ENCODE measurements at places on chromosomes 2 and 18. TPM values are rescaled to one million over a fixed set of nuclear protein-coding genes. Genes with fewer than 3 reads are reported as not detected.

DNA sequence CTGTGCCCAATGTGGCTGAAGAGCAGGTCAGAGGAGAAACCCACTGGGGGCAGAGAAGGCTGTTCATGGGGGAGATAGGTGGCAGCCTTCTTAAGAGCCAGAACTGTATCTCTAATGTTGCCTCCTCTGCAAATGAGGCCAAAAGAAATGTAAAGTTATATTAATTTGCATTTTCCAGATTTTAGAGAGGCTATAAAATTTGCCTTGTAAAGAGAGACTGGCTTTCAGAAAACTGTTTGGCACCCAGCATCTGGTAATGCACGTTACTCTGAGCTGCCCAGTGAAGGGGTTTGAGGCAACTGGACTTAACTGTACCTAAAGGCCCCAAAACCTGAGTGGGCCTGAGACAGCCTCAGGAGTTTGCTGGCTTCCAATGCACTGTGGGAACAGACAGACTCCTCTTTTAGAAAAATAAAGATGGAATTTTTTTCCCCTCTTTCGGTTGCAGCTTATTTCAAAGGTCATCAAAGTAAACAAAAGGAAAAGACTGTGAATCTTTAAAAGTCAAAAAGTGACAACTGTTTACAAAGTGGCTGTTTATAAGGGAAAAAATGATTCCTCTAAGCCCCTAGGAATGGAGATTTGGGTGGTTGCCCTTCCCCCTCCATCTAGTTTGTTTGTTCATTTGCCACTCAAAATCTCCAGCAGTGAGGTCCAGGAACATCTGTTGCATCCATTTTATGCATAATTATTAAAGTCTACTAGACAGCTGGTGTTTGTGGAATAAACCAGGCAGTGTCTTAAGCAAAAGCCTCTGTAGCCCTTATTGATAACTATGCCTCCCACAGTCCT is 132.2 kb upstream of the ZFP36L2 start:
- DNase-seq, result no peak

DNA sequence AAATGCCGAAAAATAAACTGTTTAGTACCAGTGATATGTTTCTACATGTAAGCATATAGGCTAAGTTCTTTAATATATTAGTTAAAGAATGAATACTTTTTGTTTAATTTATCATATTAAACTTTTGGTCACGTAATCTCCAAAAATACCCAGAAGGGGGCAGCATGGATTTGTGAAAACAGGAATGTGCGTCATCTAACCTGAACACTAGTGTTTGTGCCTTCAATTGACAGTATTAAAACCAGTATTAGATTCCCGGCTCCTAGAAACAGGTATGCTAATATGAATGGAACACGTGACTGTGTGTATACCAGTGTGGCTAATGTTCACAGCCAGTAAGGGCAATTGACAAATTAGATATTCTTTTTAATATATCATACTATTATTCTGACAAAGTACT is 51.8 kb downstream of the WDR7 start:
- DNase-seq, result peak; percentile 76

GRCh38 chr18:48162956-48163737 is 232.7 kb upstream of the SMAD2 start:
- no peak for DNase-seq

ITPRIPL1 gene
- total RNA-seq, result 2.0 TPM

DNA sequence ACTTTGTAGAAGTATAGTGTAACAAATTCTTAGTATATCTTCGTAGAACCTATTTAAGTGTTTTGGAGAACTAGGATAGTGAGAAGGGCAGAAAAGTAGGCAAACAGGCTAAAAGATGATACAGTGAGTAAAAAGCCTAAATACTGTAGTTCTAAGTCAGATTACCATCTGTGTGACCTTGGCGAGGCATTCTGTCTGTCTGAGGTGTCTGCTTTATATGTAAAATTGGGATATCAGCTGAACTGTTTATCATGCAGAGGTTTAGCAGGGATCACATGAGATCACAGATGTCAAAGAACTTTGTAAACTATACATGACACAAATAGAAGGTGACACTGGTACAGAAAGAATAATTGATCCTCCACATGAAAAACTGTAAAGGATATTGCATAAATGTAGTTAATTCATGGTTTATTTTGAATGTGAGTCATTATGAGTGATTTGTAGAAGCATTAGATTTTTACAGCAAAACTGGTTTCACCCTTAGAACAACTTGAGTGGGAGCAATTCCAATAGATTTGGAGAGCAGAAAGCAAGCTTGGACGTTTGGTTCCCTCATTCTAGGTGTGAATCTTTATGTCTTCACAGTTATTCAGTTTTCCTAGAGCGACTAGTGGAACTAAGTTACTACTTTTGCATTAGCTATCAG is 41.9 kb downstream of the TAF1B start:
- peak; percentile 11 for DNase-seq

DNA sequence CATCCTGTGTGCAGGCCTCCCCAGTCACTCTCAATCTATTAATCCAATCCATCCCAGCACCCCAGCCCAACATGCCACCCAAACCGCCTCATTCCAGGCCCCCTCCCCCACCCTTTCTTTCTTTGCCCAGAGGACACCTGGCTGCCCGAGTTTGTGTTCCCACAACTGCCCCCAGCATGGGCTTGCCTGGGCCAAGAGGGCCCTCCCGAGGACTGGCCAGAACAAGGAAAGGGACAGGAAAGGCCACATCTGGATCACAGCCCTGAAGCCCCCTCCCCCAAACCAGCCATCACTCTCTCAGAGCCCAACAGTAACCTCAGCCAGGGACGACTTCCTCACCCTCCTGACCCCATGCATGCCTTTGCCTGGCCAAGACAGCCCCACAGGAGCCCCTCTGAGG is 1.2 kb downstream of the TNS1 start:
- no peak for DNase-seq

Measured in lung microvascular endothelial cell (primary cell).